A549 treated with RU486 at 1 μM for 4 hours (cell line): ENCODE measurements at places on chromosomes 12 and 14. TPM values are rescaled to one million over a fixed set of nuclear protein-coding genes. Genes with fewer than 3 reads are reported as not detected.

CNTN1 gene
- total RNA-seq, result 44.4 to 61.2 TPM (median 56.7 TPM) in 5 replicates

OR4K1 gene
- not detected in 5 replicates for total RNA-seq

CAPZA3 gene
- not detected in 5 replicates for total RNA-seq

CLEC1B gene
- total RNA-seq, result not detected in 5 replicates

PYGL gene
- total RNA-seq, result 105 to 151 TPM (median 132 TPM) in 5 replicates

PTCSC3 gene
- not detected in 5 replicates for total RNA-seq

FOXA1 gene
- 6.8 to 12.4 TPM (median 10.6 TPM) in 5 replicates for total RNA-seq

SERPINA9 gene
- not detected in 5 replicates for total RNA-seq

DCN gene
- total RNA-seq, result not detected in 5 replicates

ASB2 gene
- 1.4 to 3.7 TPM (median 2.1 TPM) in 5 replicates for total RNA-seq

ASPG gene
- total RNA-seq, result 0.13 TPM in 1 of 5 replicates, not detected in the others

C1QL4 gene
- 3.4 to 6.1 TPM (median 5.5 TPM) in 5 replicates for total RNA-seq

REP15 gene
- total RNA-seq, result 0.12 to 0.65 TPM (median 0.40 TPM) in 4 of 5 replicates, not detected in the other

SMCO2 gene
- total RNA-seq, result 0.21 TPM in 1 of 5 replicates, not detected in the others

GLI1 gene
- total RNA-seq, result 7.7 to 10.7 TPM (median 8.5 TPM) in 5 replicates

PLEKHD1 gene
- 0.03 to 0.05 TPM (median 0.04 TPM) in 3 of 5 replicates, not detected in the others for total RNA-seq

ACOT4 gene
- total RNA-seq, result 1.5 to 2.8 TPM (median 2.1 TPM) in 5 replicates

ARMH4 gene
- total RNA-seq, result 0.30 to 0.99 TPM (median 0.55 TPM) in 5 replicates

FAM181A gene
- not detected in 5 replicates for total RNA-seq

OVCH1 gene
- total RNA-seq, result not detected in 5 replicates

PSMA6 gene
- 246 to 299 TPM (median 253 TPM) in 5 replicates for total RNA-seq

PPP1R3E gene
- 3.5 to 6.1 TPM (median 4.6 TPM) in 5 replicates for total RNA-seq

RPS29 gene
- total RNA-seq, result 4,168 to 5,184 TPM (median 4,607 TPM) in 5 replicates

BAZ1A gene
- total RNA-seq, result 19.2 to 39.4 TPM (median 27.8 TPM) in 5 replicates

ADAMTS20 gene
- total RNA-seq, result not detected in 5 replicates

SMOC1 gene
- 14.7 to 23.3 TPM (median 18.8 TPM) in 5 replicates for total RNA-seq

ZC2HC1C gene
- total RNA-seq, result 3.0 to 4.3 TPM (median 3.3 TPM) in 5 replicates

COA8 gene
- 46.2 to 52.0 TPM (median 51.5 TPM) in 5 replicates for total RNA-seq

ADGRD1 gene
- 0.18 to 0.66 TPM (median 0.47 TPM) in 5 replicates for total RNA-seq

NEUROD4 gene
- not detected in 5 replicates for total RNA-seq

PARP11 gene
- total RNA-seq, result 0.89 to 2.5 TPM (median 1.8 TPM) in 5 replicates

RNF212B gene
- total RNA-seq, result not detected in 5 replicates

AMN1 gene
- total RNA-seq, result 8.8 to 15.0 TPM (median 11.9 TPM) in 5 replicates

RNASE7 gene
- not detected in 5 replicates for total RNA-seq

KRT3 gene
- total RNA-seq, result 0.05 to 0.08 TPM (median 0.07 TPM) in 3 of 5 replicates, not detected in the others

SSTR1 gene
- total RNA-seq, result not detected in 5 replicates

TPH2 gene
- not detected in 5 replicates for total RNA-seq

IL26 gene
- not detected in 5 replicates for total RNA-seq

LTB4R2 gene
- total RNA-seq, result 2.5 to 5.7 TPM (median 4.3 TPM) in 5 replicates

SLC6A15 gene
- 1.9 to 4.3 TPM (median 3.8 TPM) in 5 replicates for total RNA-seq

ASCL1 gene
- total RNA-seq, result not detected in 5 replicates

SMCO3 gene
- not detected in 5 replicates for total RNA-seq

MTRFR gene
- 13.9 to 21.5 TPM (median 16.6 TPM) in 5 replicates for total RNA-seq

MLXIP gene
- 22.7 to 34.2 TPM (median 27.3 TPM) in 5 replicates for total RNA-seq

FBLN5 gene
- 1.8 to 2.3 TPM (median 2.2 TPM) in 5 replicates for total RNA-seq

RHOJ gene
- not detected in 5 replicates for total RNA-seq

NEK9 gene
- 23.4 to 37.1 TPM (median 30.2 TPM) in 5 replicates for total RNA-seq

TMTC1 gene
- 0.01 to 0.18 TPM (median 0.09 TPM) in 5 replicates for total RNA-seq

TSHR gene
- total RNA-seq, result not detected in 5 replicates

GPR137C gene
- total RNA-seq, result 0.07 to 0.36 TPM (median 0.10 TPM) in 5 replicates

LMNTD1 gene
- total RNA-seq, result not detected in 5 replicates

EID3 gene
- total RNA-seq, result 7.2 to 8.7 TPM (median 8.2 TPM) in 5 replicates

PPP4R4 gene
- total RNA-seq, result 0.27 to 0.79 TPM (median 0.46 TPM) in 5 replicates

CLEC12A gene
- not detected in 5 replicates for total RNA-seq
